Dermis blood vessel endothelial cell (primary cell): ENCODE measurements at places on chromosomes 16 and 17. TPM values are rescaled to one million over a fixed set of nuclear protein-coding genes. Genes with fewer than 3 reads are reported as not detected.

Gene MC1R
- total RNA-seq, result 2.3 and 2.6 TPM in 2 replicates

Gene OTOA
- total RNA-seq, result 0.09 TPM in 1 of 2 replicates, not detected in the other

DNA sequence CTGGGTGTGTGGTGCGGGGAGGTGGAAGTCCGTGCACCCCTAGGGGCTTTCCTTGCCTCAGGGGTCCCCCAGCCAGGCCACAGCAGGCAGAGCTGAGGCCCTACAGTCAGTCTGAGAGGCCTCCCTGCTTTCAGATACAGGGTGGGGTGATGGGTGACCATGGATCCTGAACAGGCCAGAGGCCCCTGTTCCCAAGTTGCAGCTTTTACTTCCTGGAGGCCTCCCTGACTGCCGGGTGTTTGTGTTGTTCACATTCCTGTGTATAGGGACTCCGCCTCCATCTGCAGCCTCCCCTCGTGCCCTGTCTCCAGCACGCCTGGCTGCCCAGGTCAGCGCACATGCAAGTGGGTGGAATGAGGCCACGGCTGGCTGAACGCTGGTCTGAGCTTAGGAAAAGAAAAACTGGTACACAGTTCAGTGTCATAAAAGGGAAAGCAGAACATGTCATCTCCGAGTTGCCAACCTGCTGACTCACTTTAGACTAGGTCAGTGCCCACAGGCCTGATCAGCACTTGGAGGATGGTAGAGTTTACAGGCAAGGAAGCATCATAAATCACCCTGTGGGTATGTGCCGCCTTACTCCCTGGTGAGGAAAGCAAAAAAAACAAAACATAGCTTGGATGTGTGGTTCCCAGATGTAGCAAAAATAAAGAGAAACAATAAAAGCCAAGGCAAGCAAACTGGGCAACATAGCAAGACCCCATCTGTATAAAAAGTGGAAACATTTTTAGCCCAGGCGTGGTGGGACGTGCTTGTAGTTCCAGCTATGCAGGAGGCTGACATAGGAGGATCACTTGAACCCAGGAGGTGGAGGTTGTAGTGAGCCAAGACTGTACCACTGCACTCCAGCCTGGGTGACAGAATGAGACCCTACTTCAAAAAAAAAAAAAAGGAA is 6.2 kb upstream of the SLC7A6 start:
- peak; percentile 59 for DNase-seq

GRCh38 chr16:24541233-24541933 is 2.0 kb downstream of the RBBP6 start:
- DNase-seq, result no peak

- DNase-seq, result no peak
Measured at GRCh38 chr17:16969931-16970906, 1.7 kb downstream of the TNFRSF13B start.

DNA sequence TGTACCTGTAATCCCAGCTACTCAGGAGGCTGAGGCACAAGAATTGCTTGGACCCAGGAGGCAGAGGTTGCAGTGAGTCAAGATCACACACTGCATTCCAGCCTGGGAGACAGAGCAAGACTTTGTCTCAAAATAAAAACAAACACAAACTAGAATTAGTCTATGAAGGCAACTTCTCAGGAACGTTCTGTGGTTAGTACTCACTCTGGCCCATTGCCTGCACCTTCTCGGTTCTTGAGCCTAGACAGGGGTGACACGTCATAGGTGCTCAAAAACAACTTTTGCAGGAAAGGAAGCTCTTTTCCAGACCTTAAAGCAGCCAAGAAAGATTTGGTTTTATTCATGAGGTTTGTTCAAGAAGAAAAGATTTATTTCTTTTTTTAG is 22.3 kb upstream of the CNOT1 start:
- no peak for DNase-seq

- no peak for DNase-seq
Measured at GRCh38 chr16:70418274-70418992, 20.5 kb downstream of the ST3GAL2 start.

DNA sequence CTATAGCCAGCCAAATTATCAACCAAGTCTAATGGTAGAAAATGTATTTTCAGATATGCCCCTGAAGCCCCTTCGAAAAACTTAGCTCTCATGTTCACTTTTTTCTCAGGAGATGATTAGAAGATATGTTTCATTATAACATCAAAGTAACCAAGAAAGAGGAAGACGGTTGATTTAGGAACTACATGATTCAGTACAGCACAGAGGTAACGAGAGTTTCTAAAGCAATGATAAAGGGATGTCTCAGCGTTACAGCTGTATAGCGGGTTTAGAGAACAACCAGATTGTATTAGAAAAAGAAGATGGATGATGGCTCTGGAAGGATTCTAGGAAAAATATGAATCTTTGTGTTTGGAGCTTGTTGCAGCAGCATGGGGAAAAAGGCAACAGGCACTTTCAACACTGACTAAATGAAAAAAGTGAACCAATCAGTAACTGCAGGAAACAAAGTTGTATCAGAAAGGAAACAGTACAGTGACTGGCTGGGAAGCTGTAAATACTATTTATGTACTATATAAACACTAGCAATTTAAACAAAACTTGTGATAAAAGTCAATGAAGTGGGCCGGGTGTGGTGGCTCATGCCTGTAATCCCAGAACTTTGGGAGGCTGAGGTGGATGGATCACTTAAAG is 21.5 kb downstream of the MBTD1 start:
- no peak for DNase-seq
